Effector CD4-positive, alpha-beta T cell (primary cell): ENCODE measurements at places on chromosomes 11 and 22.
A peak's percentile ranks its signal among the peaks of the same experiment; 100 is the strongest.

GRCh38 chr11:12175694-12176241 is 65.4 kb downstream of the MICAL2 start:
- DNase-seq = no peak

DNA sequence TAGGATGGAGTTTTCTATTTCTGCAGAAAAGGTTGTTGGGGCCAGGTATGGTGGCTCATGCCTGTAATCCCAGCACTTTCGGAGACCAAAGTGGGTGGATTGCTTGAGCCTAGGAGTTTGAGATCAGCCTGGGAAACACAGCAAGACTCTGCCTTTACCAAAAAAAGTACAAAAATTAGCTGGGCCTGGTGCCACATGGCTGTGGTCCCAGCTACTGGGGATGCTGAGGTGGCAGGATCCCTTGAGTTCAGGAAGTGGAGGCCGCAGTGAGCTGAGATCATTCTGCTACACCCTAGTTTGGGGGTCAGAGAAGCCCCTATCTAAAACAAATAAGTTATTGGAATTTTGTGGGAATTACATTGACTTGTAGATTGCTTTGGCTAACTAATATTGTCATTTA is 71.7 kb downstream of the FDX1 start:
- no peak for DNase-seq

- DNase-seq = peak; percentile 18
Measured at GRCh38 chr11:10930972-10931760, 73.3 kb upstream of the ZBED5 start.

- no peak for DNase-seq
Measured at GRCh38 chr11:117900121-117900648, 23.7 kb upstream of the FXYD6 start.

GRCh38 chr11:65572356-65573051 is at the start of gene FAM89B:
FAM89B (plus strand) TSS chr11:65572538; CDS start chr11:65572670, 132 bp downstream.
- DNase-seq = peak; percentile 83

DNA sequence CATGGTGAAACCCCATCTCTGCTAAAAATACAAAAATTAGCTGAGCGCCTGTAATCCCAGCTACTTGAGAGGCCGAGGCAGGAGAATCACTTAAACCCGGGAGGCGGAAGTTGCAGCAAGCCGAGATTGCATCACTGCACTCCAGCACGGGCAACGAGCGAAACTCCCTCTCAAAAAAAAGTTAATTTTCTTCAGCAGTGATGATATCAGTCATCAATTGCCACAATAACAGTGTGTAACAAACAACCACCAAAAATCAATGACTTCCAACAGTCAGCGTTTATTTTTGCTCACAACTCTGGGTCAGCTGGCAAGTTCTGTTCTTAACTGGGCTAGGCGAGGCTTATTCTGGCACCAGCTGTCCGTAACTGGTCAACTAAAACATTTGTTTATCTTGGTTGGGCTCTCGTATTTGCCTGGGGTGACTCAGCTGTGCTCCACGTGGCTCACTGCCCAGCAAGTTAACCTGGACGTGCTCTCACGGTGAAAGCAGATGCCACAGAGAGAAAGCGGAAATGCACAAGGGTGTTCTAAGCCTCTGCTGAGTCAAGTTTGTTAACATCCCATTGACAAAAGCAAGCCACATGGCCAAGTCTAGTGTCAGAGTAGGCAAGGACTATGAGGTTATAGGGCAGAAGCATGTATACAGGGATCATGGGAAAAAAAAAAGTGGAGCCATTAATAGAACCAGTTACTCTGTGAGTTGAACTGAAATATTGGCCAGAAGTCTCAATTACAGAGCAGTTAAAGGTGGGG is 52.1 kb downstream of the LHFPL7 start:
- DNase-seq = no peak

GRCh38 chr11:61281581-61282250 is 13.4 kb downstream of the VWCE start:
- DNase-seq = no peak

- no peak for DNase-seq
Measured at GRCh38 chr11:64410404-64410734, 51.4 kb downstream of the RPS6KA4 start.

- no peak for DNase-seq
Measured at GRCh38 chr22:39732625-39733024, 160.9 kb downstream of the ENTHD1 start.

GRCh38 chr22:45496451-45496941 is 6.2 kb upstream of the FBLN1 start:
- no peak for DNase-seq

DNA sequence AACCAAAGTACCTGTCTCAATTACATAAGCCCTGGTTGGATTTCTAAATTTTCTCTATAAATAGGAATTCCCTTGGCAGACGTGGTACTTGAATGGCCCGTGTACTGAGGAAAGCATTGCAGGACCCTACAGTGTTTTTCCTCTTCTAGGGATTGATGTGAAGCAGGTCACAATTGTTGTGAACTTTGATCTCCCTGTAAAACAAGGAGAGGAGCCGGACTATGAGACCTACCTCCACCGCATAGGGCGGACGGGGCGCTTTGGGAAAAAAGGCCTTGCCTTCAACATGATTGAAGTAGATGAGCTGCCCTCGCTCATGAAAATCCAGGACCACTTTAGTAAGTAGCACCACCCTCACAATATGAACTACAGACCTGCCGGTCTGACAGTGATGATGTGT is 16.7 kb downstream of the DDX25 start:
- no peak for DNase-seq

DNA sequence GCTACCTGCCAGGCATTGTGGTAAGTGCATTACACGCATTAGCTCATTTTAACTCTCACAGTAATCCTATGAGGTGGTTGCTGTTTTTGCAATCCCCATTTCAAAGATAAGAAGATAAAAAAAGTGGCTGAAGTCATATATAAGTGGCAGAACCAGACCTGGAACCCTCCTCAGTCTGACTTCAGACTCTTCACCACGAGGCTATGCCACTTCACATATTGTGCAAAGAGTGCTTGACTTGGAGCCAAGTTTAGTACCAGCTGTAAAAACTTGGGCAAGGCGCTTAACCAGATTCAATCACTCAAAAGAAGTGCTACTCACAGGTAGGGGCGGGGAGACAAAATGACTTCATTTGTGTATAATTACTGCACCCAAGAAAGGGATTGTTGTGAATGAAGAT is 15.3 kb downstream of the BPIFC start:
- DNase-seq = no peak

- no peak for DNase-seq
Measured at GRCh38 chr22:47046411-47047065, 284.1 kb downstream of the TBC1D22A start.

DNA sequence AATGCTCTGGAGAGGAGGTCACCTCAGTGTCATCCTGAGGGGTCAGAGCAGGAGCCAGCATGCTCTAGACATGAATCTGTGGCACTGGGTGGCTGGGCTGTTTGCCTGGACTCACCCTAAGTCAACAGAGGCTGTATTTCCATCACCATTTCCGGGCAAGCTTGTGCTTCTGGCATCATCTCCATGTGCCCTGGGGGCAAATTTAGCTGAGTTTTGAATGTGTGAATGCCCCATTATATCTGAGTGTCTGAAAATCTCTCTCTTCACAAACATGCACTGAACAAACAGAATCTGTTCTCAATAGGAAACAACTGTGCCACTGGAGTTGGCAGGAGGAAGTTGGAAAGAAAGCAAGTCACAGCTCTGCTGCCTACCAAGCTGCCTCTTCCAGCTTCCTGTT is 356.2 kb downstream of the GRM5 start:
- DNase-seq = no peak

GRCh38 chr11:110434952-110435779 is 5.4 kb downstream of the FDX1 start:
- no peak for DNase-seq

- no peak for DNase-seq
Measured at GRCh38 chr22:17872471-17872870, 98.2 kb upstream of the BID start.

GRCh38 chr11:121063728-121064127 is 37.3 kb upstream of the TECTA start:
- no peak for DNase-seq

- DNase-seq = peak; percentile 11
Measured at GRCh38 chr22:49965091-49966040, 4.8 kb downstream of the PIM3 start.

DNA sequence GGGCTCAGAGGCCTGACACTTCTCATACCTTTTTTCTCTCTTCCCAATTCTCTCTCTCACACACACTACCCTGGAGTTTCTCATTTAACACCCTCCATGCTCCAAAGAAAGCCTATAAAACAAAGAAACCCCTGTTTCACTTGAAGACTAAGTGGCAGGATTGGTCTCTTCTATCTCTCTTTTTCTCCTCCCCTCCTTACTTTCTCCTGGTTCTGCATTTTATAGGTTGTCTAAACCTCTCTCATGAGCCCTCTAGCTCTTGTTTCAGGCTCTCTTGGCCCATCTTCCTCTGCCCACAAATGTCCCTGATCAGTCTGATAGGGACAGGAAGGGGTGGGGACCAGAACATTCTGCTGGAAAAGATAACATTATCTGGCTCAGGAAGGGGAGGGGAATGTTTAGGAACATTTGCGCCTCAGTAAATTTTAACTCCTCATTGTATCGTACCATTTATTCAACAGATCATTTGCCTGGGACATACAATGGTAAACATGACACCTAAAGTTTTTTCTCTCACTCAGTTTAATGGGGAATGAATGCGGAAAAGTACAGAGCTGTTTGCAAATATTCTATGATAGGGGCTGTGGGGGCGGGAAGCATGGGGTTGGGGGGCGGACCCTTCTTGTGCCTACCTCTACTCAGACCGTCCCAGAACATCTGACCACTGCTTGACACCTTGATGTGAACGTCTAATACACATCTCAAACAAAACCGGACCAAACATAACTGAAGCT is 10.8 kb downstream of the CRYBA4 start:
- no peak for DNase-seq

- no peak for DNase-seq
Measured at GRCh38 chr11:2211113-2211971, 39.7 kb upstream of the TH start.

GRCh38 chr11:12223771-12224536 is 113.6 kb downstream of the MICAL2 start:
- DNase-seq = no peak

DNA sequence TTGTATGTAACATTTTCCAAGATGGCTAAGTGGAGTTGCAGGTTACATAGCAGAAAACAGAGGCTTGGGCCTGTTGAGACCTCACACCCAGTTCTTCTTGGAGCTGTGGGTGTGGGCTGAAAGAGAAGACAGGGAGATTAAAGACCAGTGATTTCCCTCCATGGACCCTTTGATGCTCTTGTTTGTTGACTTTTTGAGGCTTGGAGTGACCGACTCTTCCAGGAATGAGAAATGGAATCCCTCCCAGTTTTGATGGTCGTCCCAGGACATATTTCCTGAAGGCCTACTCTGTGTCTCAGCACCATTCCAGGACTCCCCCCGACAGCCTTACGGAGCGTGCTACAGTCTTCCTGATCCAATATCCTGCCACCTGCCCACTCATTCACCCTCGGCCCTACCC is 96.9 kb downstream of the PTPRJ start:
- no peak for DNase-seq

- no peak for DNase-seq
Measured at GRCh38 chr11:126115816-126116331, 53.2 kb upstream of the CDON start.

DNA sequence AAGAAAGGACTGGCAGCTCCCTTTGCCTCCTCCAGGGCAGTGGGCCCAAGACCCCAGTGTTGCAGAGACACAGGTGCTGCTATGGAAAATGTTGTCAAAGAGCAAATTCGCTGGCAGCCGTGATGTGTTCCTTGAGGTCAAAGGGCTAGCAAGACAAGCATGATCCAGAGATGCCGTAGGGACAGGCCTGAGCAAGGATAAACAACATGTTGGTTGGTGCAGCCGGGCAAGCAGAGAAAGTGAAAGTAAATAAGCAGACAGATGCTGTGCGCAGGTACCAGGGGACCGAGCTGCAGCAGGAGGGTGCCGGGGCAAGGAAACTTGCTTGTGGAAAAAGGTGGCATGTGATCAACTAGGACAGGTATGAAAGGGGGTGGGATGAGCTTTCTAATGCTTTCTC is 125.5 kb upstream of the NECTIN1 start:
- no peak for DNase-seq

DNA sequence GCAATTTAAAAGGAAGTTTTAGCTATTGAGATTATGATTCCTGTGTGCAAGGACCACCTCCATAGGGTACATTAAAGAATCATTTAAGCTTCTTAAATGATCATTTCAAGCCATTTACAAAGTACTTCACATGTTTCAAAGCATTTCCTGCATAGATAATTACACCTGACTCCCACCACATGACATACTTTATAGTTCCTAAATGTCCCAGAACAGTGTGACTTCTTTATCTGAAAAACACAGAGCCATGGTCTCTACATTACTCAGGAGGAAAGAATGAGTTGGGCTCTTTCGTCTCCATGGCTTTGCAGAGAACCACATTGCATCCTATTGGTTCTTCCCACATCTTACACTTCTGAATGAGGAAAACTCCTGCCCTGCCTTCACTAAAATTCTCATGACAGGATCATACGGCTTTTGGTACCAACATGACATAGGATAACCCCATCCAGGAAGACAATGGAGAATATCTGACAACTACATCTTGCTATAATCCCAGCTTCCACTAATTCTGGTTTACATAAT is 88.6 kb downstream of the ETS1 start:
- DNase-seq = no peak

GRCh38 chr22:37894939-37895670 is 11.0 kb upstream of the MICALL1 start:
- DNase-seq = no peak

DNA sequence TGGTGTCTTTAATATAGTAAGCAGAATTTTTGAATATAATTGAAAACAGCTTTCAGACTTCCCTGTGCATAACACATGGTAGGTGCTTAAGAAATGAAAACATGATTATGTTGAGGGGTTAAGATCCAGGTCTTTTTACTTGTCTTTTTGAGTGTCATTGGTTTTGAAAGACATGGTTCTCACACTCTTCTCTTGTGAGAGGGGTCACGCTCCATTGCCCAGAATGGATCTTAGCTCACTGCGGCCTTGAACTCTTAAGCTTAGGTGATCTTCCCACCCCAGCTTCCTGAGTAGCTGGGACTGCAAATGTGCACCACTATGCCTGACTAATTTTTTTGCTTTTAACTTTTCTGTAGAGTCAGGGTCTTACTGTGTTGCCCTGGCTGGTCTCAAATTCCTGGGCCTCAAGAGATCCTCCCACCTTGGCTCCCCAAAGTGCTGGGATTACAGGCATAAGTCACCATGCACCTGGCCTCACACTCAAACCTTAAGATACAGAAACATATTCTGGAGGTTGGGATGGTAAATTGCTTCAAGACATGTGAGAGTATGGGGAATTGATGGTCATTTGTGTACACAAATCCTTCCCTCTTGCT is 1.4 kb downstream of the SPCS2 start:
- no peak for DNase-seq
